Activated CD4-positive, alpha-beta T cell treated with anti-CD3 and anti-CD28 coated beads, Interleukin-2, amount 50 U/mL, for 24 hours (primary cell): ENCODE measurements at places on chromosomes 5 and 9.

DNA sequence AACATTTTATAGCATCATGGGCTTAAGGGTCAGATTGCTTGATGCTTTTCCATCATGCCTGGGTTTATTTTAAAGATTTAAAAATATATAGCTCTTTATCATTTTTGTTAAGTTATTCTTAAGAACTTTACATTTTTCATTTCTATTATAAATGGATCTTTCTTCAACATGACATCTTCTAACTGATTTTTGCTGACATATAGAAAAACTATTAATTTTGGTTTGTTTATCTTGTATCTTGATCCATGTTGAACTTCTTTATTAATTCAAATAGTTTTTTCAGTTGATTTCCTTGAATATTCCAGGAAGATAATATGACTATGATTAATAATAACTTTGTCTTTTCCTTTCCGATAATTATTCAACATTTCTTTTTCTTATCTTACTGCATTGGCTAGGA lies 237.9 kb upstream of the CLINT1 start:
- DNase-seq = no peak

DNA sequence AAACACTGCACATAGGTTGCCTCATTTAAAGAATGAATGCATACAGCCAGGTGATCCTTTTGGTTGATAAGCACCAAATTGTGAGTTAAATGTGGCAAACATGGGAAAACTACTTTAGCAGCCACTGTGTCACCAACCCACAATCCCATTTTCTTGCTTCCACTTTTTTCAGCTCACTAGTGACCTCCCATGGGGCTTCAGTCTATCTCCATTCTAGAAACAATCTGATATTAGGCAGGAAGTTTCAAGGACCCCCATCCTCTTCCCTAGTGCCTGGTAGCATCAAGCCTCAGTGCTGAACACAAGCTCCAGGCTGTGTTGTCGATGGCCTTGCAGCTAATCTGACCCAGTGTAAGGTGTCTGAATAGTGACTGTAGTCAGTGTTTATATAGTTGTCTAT lies 66.2 kb downstream of the PLPPR1 start:
- no peak for DNase-seq

- DNase-seq = no peak
These were observed 4.6 kb upstream of the ADAMTSL2 start for GRCh38 chr9:133529874-133530273.

DNA sequence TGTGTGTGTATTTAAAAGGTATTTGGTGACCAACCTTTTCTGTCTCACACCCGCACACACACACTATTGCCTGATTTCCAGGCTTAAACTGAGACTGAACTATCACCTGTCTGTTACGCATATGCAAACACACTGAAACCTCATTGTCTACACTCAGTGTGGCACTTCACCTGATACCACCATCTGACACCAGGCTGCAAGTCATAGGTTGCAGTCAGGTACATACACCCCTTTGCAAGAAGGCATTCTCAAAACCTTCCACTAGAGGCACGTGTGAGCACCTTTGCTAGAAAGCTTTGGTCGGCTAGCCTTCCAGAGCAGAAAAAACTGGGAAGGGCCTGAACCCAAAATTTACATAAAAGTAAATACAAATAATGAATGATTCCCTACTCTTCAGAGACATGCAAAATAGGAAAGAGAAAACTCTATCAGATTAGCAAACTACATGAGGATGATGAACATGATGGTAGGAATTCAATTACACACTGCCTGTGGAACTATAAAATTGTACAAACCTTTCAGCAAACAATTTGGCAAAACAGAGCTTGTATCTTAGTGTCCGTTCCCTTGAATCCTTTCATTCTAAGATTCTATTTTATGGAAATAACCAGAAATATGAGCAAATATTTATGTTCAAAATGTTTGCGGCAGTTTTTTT lies 5.9 kb upstream of the FOXD1 start:
- peak; percentile 26 for DNase-seq

- no peak for DNase-seq
These were observed 6.2 kb downstream of the KIF4B start for GRCh38 chr5:155019601-155020226.

- no peak for DNase-seq
These were observed 123.3 kb downstream of the ST8SIA4 start for GRCh38 chr5:100779669-100780375.

DNA sequence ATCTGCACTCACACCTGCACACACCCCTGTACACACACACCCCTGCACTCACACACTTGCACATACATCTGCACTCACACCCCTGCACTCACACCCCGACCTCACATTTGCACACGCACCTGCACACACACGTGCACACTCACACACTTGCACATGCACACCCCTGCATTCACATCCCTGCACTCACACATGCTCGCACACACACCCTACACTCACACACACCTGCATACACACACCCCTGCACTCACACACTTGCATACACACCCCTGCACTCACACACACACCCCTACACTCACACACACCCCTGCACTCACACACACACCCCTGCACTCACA lies 27.5 kb downstream of the GLT6D1 start:
- DNase-seq = no peak

- DNase-seq = no peak
These were observed 126.5 kb upstream of the ABCA1 start for GRCh38 chr9:105054491-105054890.

DNA sequence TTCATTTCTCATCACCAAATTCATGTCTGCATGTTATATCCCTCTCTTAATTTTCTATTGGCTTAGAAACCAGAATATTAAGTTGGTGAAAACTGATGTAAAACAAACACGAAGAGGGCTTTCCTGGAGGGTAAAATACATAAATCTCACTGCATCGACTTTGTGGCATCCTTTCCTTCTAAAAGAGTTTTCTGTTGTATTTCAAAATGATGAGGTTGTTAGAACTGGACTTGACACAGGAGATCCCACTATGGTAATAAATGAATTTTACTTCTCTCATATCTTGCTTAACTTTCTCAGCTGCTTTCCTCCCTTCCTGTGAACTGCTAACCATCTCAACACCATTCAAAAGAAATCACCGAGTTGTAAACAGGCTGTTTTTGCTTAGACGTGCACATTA lies 162.0 kb upstream of the TRPC7 start:
- no peak for DNase-seq
